ENCODE measurements at places on chromosomes 6 and 20.

DNA sequence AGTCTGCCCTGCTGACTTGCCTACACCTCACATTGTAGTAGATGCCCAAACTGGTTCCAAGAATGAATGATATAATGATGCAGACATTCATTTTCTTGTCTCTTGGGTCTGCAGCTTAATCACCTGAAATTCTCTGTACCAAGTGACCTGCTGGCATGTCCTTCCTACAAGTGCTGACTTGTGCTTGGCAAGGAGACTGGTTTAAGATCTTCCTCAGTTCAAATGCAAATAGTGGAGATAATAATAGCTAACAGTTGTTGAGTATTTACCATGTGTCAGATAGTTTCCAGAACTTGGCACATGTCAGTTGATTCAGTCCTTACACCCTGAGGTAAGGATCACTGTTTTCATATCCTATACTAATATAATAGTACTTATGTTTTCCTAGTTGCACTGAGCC, 223.4 kb downstream of the SLC24A3 start:
- DNase-seq, result no peak

GRCh38 chr20:1212607-1213396, 9.5 kb downstream of the C20orf202 start:
- peak; percentile 82 for DNase-seq

GRCh38 chr20:50642288-50642803, 49.0 kb downstream of the RIPOR3 start:
- no peak for DNase-seq

GRCh38 chr20:10260316-10260715, 41.7 kb downstream of the SNAP25 start:
- DNase-seq, result no peak

- no peak for DNase-seq
Observed at GRCh38 chr6:166201878-166202277, 34.2 kb upstream of the TBXT start.

DNA sequence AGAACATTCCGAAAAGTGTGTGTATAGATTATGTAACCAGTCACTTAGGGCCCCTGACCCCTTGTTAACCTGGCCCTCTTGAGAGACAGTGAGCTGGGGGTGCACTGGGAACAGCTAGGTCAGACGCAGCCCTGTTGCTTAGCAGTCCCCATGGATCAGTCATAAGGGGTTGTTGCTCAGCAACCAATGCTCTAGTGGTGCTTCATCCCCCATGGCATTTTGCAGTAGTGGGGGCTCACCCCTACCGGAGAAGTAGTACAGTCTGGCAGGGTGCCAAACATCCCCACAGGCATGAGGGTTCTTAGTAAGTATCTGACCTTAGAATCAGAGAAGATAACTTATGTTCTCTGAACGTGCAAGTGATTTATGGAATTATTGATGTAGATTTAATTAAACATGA, 12.3 kb downstream of the PKIB start:
- DNase-seq, result no peak

DNA sequence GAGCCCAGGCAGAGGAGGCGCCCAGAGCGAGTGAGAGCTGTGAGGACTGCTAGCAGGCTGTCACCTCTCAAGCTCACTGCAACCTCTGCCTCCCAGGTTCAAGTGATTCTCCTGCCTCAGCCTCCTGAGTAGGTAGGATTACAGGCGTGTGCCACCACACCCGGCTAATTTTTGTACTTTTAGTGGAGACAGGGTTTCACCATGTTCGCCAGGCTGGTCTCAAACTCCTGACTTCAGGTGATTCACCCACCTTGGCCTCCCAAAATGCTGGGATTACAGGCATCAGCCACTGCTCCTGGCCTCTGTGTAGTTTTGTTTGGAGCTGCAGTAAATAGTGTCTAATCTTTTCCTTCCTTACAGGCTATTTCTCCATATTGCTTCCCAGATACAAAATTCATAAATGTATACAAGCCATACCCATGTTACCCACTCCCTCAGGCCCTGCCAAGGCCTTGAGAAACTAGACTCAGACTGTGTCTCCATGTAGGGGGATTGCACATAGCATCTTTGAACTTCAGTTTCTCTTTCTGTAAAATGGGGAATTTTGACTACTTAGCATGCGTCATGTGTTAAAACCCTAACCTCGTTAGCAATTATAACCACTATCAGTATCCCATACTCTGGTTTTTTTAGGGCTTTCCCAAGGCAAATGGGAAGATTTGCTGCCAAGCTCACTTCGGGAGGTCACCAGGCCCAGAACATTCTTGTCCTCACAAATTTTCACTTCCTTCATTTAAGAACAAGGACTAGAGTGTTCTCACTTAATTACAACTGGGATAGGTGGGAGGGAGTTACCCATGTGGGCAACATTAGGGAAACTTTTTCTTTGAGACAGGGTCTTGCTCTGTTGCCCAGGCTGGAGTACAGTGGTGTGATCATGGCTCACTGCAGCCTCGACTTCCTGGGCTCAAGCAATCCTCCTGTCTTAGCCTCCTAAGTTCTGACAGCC, 67.3 kb upstream of the DDR1 start:
- no peak for DNase-seq

DNA sequence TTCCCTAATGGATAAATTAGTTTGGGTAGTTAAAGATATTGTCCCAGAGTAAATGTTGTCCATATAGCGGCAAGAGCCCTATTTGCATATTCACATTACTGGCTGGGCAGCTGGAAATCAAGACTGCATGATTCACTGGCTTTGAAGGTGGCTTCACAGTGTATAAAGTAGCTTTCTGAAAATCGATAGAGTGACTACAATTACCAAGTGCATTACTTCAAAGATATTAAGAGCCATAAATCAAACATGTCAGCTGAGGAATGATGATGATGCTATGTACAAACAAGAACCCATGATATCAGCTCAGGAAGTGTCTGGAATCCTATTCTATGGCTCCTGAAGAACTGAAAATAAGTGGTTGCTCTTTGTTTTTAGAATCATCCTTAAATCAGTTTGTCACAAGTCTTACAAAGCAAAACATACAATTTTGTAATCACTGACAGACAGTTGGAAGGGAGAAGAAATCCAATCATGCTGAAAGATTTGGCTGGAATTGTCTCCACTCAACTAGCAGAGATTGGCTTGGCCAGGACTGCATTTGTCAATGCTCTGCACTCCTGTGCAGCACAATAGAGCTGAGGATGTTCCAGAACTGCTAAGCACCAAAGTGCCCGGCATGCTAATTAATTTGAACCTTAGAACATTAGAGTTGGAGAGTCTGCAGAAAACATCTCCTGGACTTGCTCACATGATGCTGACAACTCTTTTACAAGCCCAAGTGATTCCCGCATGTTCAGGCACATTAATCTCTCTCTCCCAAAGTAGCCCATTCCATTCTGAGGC, 77.9 kb upstream of the B3GAT2 start:
- DNase-seq, result no peak

All from CD4-positive, alpha-beta T cell treated with Interleukin-17A for 4 hours (primary cell).